ENCODE measurements at places on chromosomes 12 and 14.

GRCh38 chr12:11765421-11765816 is 115.9 kb downstream of the ETV6 start:
- no peak for DNase-seq

DNA sequence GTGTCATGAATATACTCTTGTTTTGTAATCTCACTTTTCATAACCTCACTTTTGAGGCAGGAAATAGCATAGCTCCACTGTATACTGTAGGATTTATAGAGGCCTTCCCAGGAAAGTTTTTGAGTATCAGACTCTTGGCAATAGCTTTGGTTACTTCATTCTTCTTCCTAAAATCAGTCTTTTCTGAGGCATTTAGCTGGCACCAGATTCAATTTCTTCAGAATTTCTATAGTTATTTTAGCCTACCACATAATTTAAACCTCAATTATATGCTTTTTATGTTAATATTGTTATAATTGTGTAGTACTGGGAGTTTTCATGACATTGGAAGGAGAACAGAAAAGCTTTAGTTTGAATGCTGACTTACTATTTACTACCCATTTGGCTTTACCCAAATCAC is 322.3 kb upstream of the FAR2 start:
- DNase-seq, result no peak

GRCh38 chr12:49885118-49885517 is 18.6 kb downstream of the FAIM2 start:
- DNase-seq, result no peak

DNA sequence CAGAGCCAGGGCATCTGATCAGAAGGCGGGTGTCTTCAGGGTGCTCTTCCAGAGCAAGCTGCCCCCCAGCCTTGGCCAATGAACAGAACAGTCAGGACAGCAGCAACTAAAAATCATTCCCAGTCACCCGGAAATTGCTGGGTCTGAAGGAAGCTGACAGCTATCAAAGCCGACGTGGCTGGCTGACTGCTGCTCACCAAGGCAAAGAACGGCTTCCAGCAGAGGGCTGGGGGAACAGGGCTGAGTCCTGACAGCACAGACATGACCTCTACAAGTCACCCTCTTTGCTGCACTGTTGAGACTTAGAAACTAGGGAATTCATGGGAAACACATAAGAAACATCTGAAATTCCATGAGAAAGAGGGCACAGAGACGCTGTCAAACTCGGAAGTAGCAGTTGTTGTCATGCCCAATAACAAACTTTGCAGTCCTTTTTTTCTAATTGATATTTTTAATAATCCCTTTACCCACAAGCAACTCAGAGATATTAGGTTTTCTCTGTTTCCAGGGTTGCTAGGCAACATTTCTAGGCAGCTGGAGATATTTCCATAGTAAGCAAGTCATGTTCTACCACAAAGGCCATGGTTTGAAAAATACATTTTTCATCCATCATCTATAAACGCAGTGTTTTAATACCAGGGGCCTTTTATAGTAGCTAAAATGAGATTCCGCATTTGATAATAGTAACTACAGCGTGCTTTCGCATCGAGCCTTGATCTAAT is 365.2 kb downstream of the SEC23A start:
- no peak for DNase-seq

- no peak for DNase-seq
Measured at GRCh38 chr12:45509187-45509586, 220.3 kb upstream of the ARID2 start.

GRCh38 chr14:95294834-95295599 is 24.7 kb downstream of the CLMN start:
- DNase-seq, result no peak

- no peak for DNase-seq
Measured at GRCh38 chr14:74941676-74942097, 13.7 kb downstream of the PGF start.

DNA sequence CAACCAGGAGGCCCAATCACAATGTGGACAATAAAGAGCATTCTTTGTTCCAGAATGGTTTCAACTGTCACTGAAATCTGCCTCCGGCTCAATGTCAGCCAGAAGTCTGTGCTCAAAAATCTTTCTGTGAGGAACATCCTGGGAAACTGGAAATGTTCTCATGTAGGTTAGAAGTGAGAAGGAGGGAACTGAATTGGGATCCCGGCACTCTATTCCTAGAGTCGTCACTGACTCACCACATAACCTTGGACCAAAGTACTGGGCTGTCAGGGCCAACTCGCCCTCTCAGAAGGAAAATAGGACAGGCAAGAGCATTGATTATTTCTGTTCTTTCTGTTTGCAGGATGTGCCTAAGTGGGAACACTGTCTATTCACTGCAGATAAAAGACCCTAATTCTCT is 57.6 kb downstream of the PRKAB1 start:
- DNase-seq, result no peak

DNA sequence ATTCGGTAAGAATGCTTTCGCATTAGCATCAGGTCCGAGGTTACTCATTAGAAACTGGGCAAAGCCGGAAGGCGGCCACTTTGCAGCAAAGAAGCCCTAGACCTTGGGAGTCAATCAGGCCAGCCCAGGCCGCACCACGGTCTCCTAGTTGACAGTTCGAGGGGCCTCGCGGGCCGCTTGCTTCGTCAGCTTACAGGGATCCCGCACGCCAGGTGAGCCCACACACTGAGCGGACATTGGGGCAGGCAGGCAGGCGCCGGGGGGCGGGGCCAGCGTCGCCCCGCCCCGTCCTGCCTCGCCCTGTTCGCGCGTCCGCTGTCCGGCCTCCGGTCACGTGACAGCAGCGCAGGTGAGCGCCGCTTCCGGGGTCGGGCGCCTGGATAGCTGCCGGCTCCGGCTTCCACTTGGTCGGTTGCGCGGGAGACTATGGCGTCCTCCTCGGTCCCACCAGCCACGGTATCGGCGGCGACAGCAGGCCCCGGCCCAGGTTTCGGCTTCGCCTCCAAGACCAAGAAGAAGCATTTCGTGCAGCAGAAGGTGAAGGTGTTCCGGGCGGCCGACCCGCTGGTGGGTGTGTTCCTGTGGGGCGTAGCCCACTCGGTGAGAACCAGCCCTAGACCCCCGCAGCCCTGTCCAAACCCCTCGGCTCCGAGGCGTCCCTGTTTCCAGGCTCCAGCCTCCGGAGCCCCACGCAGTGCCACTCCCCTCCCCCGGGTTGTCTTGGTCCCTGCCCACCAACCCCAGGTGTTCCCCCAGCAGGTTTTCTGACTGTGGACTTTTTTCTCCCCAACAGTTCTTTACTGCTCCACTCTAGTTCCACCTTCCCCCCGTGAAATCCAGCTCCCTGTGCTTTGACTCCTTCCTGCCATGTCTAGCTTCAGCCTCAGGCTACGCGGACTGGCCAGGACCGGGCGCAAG is at the start of gene PIP4K2C:
Gene PIP4K2C, plus strand, starts transcription at position 329 of the 918 bp plus-strand sequence. Its CDS starts 98 bp downstream, at position 427.
- peak; percentile 96 for DNase-seq

DNA sequence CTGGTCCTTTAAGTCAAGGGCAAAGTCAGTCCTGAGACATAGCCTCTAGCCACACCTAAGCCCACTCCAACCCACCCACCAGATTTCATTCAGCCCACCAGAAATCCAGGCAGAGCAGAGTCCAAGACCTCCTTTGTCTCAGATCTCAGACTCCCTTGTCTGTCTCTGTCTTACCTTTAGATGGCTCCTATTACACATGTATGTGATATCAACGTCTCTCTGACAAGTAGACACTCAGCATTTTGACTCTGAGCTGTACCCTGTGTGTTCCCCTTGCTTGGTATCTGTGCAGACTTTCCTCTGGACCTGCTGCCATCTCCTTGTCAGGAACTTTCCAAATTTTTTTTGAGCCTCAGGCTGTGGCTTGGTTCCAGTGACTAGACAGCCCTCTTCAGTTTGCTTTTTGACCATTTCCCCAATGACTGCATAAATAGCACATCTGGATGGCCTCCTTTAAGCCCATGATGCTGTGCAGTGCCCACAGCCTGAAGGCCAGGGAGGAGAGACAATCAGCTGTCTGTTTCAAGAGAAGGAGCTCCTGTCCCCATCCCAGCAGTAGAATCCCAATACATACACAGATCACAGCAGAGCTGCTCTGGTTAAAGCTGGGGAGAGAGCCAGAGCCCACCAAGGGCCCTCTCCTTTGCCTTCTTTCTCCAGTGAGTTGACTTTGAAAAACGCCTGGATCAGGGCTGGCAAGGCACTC is 7.0 kb downstream of the POU6F1 start:
- DNase-seq, result no peak

GRCh38 chr12:93572712-93573551 is 457 bp downstream of the SOCS2 start:
- DNase-seq, result peak; percentile 23

GRCh38 chr14:76673261-76673660 is 88.0 kb upstream of the VASH1 start:
- no peak for DNase-seq

DNA sequence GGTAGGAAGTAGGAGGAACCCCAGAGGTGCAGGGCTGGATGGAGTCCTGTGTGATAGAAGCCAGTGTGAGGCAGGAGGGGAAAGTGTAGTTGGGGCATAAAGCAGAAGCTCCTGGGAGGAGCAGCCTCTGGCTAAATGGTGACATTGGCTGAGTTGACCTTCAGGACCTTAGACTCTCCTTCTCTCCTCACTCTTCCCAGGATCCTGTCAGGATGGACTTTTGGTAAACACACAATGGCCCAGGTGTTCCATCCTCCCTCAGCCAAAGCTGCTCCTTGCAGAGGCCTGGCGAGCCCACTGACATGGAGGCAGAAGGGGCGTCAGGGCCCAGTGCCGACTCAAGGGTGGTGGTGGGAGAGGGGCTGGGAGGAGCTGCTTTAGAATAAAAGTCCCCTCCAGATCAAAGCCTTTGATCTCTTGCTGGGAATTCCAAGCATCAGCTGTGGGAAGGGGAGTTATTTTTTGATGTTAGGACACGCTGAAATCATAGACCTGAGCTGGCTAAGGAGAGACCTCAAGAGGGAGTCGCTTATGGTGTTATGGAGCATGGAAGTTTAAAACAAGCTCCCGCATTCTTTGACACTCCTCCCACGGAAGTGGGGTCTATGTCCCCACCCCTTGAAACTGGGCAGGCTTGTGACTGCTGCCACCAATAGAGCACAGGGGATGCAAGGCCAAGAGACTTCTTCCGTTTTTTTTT is 44.1 kb downstream of the SMIM41 start:
- DNase-seq, result no peak

- DNase-seq, result no peak
Measured at GRCh38 chr12:93361151-93361919, 16.4 kb upstream of the NUDT4 start.

- DNase-seq, result no peak
Measured at GRCh38 chr12:63822352-63822751, 22.1 kb upstream of the SRGAP1 start.

- DNase-seq, result no peak
Measured at GRCh38 chr12:106682594-106683234, 91.8 kb upstream of the RIC8B start.

DNA sequence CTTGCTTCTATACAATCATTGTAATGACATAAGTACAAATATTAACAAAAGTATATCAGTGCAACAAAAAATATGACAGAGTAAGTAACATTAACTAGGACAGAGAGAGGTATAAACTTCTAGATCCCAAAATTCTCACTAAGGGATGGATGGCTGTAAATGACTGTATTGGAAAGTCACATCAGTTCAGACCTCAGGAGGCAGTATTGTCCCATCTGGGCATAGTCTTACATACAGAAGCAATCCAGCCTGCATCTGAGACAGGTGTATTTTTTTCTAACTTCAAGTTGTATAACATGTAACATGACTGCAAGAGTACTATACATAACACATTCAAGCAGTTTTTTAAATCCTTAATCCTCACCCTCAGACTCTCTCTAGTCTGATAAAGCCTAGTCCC is 99.0 kb downstream of the GARIN6 start:
- DNase-seq, result no peak

DNA sequence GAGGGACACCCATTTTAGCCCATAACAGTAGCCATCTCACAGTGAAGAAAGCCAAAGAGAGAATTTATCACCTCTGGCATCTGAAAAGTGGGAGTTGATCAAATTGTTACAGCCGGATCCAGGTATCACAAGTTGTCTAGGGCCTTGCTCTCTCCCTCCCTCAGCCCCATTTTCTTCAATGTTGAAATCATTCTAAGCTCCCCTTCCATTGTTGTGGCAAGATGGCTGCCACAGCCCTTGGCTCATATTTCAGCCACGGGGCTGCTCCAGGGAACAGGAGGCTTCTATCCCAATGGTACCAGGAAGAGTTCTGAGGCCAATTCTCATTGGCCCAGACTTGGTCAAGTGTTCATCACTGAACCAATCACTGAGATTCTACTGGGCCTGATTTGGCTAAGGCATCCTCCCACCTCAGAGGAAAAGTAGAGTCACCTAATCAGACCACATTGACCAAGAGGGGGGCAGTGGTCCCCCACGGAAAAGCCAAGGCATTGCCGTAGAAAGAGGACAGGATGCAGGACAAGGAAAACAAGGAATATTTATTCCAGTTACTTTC is 106.2 kb downstream of the GPATCH2L start:
- no peak for DNase-seq

DNA sequence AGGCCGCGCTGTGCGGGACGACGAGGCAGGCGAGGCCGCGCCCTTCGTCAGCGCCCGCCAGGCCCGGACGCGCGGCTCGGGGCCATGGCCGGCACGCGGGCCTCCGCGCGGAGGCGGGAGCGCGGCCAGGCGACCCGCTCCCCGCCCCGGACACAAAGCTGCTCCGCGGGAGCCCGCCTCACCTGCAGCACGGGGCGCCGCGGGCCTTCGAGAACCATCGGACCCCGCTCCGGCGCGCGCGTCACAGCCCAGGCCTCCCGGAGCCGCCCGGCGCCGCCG is 342 bp downstream of the DICER1 start:
- DNase-seq, result no peak

GRCh38 chr14:76546426-76547221 is 170.7 kb downstream of the ESRRB start:
- DNase-seq, result peak; percentile 25

- no peak for DNase-seq
Measured at GRCh38 chr12:117047810-117048584, 51.2 kb downstream of the TESC start.

- no peak for DNase-seq
Measured at GRCh38 chr12:69471076-69471430, 865 bp downstream of the FRS2 start.

- DNase-seq, result no peak
Measured at GRCh38 chr14:101709962-101710931, 51.3 kb upstream of the PPP2R5C start.

DNA sequence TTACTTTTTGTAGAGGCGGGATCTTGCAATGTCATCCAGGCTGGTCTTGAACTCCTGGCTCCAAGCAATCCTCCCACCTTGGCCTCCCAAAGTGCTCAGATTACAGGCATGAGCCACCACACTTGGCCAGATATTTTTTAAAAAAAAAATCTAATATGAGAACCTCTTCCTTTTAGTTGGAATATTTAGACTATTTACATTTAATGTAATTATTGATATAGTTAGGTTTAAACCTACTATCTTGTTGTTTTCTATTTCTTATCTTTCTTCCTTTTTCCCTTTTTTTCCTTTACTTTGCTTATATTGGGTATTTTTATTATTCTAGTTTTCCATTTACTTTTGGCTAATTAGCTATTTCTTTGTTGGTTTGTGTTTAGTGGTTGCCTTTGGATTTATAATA is 185.8 kb downstream of the SLC41A2 start:
- no peak for DNase-seq

- no peak for DNase-seq
Measured at GRCh38 chr14:69505338-69506240, 21.1 kb downstream of the PLEKHD1 start.
